ENCODE measurements at places on chromosomes 11 and 22. TPM values are rescaled to one million over a fixed set of nuclear protein-coding genes. Genes with fewer than 3 reads are reported as not detected.

RGL4 gene
- total RNA-seq: not detected

IFITM1 gene
- 187 TPM for total RNA-seq

CALCA gene
- not detected for total RNA-seq

USP2 gene
- 0.32 TPM for total RNA-seq

INS gene
- not detected for total RNA-seq

FXYD6 gene
- total RNA-seq: not detected

All from hair follicle dermal papilla cell (primary cell).